ENCODE measurements at places on chromosomes 16 and 17.

- DNase-seq: no peak
These were observed 809 bp downstream of the PIRT start for GRCh38 chr17:10836966-10837590.

GRCh38 chr16:54076006-54076504 is 210.5 kb downstream of the IRX3 start:
- DNase-seq: no peak

DNA sequence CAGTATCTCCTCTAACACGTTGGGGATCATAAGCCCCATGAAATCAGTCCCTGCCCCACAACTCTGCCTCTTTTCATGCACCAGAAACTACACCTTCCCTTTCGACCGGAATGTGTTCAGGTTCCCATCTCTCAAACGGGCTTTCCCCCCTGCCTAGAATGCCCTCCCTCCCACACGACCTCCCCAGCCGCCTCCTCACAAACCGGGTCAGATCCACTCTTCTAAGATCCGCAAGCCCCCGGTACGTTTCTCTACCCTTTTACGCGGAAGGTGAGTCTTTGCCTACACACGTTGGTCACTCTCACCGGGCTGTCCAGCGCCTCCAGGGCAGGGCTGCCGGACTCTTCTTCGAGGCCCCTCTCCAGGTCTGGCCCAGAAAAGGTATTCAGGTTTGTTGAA is 708 bp downstream of the DHX33 start:
- DNase-seq: no peak

DNA sequence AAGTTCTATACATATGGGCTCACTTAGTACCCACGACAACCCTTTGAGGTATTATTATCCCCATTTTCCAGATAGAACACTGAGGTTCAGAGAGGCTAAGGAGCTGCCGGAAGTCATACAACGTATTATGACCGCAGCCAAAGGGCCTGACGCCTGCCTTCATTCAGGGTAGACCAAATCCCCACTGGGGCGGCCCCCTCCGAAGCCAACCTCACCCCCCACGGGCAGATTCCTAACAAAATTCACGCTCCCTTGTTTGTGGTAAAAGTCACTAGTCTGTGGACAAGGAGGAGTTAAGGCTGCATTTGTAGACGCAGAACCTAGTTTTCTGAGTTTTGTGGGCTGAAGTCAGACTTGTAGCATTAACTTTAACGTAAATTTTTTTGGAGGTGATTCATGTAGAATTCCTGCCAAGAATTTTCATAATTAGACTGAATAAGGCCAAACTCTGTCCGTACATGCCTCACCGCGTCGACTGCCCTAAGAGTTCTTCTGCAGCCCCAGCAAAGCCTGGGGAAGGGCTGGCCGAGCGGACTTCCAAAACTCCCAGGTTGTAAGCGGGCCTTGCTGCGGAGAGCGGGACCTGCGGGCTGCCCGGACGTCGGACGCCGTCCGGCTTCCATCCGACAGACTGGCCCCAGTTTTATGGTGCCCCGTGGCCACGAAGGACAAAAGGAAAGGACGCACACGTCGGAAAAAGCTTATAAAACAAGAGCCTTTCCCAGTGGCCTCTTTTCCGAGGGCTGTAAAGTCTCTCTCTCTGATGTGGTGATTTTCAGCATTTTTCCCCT is 75.7 kb downstream of the NXN start:
- no peak for DNase-seq

- no peak for DNase-seq
These were observed 23.8 kb downstream of the FAM222B start for GRCh38 chr17:28818819-28819221.

GRCh38 chr17:11943759-11944347 is 53.4 kb downstream of the ZNF18 start:
- DNase-seq: no peak

DNA sequence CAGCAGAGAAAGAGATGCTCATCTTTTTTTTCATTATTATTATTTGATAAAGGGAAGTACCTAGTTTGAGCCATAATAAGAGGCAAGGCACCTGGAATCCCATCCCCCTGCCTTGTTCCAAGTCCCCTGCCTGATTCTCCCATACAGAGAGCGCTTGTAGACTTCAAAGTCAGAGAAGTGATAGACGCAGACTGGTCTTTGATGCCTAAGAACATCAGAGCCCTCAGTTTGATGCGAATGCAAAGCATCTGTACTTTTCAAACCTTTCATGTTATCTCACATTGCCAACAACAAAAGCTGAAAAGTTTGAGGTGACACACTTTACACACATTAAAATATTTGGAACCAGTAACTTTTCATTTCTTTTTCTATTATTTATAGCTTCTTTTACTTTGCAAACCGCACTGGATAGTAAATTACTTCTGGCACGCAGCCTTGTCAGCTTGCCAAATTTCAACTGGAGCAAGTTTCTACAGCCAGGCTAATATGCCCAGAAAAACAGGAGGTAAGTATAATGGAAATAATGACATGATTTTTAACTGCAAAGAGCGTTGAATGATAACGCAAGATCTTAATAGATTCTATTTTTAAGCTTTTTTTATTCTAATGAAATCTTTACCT is 5.9 kb upstream of the UTP6 start:
- no peak for DNase-seq

GRCh38 chr17:74408815-74409214 is 23.1 kb upstream of the GPRC5C start:
- no peak for DNase-seq

DNA sequence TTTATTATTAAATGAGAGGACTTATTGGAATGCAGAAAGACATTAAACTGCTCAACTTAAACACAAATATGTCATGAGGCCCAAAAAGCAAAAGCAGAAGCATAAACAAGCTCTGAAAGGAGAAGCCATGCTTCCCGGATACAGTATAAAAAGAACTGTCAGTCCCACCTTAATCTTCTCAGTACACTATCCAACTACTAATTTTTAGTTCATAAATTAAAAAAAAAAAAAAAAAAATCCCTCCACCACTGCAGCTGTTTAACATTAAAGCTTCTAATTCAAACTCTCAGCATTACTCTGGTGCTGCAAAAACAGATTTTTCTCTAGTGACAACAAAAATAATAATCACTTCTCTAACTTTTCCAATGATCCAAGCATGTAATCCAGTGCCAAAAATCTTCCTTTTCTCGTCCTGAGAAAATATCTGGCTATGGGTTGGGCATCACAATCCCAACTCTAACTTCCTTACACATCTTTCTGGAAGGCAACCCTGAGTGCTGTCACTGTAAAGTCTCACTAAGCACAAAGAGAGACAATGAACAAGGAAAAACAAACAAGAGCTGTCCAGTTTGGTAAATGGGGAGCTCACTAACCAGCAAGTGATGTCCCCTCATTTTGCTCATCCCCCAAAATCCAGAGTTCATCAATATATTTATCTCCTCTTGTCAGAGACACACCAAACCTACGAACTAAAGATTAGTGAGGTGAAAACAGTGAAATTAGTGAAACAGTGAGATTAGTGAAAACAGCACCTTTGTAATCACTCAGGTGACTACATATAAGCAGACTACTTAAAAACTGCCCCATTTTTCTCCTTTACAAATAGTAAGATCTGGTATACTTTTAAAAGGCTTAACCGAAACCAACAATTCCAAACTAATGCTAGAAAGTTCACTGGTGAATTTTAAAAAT is 5.5 kb downstream of the USP32 start:
- DNase-seq: no peak

GRCh38 chr16:89971495-89972243 is 23.1 kb downstream of the DEF8 start:
- no peak for DNase-seq

- no peak for DNase-seq
These were observed 15.2 kb upstream of the HERPUD1 start for GRCh38 chr16:56916571-56917403.

DNA sequence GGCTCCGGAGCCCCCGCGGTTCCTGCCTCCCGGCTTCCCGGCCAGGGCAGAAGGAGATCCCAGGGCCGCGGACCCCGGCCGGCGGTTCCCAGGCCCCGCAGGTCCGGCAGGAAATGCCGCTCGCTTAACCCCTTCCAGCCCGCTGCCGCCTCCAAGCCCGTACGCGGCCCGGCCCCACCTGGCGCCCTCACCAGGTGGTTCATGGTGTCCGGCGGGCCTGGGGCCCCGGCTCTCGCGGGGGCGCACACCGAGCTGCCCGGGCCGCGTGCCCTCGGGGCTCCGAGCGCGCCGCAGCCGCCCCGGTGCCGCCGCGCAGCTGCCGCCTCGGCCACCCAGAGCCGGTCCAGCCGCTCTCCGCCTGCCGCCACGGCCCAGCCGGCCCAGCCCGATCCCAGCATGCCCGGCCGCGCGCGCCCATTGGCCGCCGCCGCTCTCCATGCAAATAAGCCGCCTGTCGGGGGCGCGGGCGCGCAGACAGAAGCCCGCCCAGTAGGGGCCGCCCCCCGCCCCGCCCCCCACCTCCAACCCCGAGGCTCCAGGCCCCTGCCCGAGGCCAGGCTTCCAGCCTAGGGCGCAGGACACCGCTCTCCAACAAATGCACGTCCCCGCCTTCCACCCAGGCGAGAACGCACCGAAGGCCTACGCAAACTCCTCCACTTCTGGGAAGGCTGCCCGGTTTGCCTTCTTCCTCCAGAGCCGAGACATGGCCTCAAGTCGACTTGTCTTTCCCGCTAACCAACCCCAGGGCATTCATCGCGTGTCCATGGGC is at the start of gene BCAR1:
Gene BCAR1 (minus strand): TSS at position 345 of the 769 bp plus-strand sequence. CDS start 142 bp downstream, at position 203.
- no peak for DNase-seq

DNA sequence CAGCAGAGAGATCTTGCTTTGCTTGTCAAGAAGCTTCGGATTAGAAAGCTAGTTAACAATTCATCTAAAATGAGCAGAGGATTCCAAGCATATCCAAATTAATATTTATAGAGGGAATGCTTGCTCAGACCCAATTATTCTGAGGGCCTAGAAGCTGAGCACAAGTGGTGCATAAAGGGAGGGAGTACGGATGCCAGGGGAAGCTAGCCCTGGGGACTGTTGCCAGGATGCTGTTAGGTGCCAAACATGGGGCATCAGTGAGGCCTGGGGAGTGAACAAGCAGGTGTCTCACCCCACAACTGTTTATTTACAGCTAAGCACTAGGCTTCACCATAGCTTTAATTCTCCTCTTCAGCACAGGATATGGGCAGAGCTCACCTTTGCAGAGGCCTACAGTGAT is 684.1 kb upstream of the C16orf82 start:
- DNase-seq: no peak

DNA sequence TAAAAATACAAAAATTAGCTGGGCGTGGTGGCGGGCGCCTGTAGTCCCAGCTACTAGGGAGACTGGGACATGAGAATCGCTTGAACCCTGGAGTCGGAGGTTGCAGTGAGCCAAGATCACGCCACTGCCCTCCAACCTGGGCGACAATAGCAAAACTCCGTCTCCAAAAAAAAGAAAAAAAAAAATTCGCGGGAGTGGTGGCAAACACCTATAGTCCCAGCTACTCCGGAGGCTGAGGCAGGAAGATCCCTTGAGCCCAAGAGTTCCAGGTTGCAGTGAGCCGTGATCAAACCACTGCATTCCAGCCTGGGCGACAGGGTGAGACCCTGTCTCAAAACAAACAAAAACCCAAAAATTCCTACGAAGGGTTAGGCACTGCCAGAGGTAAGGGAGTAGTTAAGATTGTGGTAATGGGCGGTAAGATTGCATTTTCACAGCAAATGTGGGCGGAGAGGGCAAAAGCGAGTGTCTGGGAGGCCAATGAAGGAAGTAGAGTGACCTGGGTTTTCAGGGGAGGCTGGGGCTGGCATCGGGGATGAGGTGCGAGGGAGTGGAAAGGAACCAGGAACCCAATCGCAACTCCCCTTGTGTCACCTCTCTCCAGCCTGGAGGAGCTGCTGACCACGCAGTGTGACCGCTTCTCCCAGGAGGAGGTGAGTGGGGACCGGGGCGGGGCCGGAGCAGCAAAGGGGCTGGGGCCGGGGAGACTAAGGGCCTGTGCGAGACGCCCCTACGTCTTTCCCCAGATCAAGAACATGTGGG is 2.6 kb downstream of the MYL11 start:
- DNase-seq: no peak

DNA sequence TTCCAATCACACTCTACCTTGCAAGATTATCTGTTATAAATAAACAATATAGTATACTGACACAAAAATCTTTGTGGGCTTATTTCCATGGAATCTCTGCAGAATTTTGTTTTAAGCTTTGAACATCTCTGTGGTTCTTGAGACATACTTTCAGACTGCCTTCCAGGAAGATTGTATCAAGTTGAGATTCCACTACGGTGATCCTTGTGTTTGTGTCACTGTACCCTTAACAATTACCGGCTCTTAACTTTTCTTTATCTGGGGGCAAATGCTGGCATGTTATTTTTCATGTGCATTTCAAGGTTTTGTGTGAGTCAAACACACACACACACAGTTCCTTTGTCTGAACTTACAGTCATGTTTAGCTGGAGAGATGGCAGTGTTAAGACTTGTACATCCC is 472.7 kb upstream of the HSBP1 start:
- no peak for DNase-seq

DNA sequence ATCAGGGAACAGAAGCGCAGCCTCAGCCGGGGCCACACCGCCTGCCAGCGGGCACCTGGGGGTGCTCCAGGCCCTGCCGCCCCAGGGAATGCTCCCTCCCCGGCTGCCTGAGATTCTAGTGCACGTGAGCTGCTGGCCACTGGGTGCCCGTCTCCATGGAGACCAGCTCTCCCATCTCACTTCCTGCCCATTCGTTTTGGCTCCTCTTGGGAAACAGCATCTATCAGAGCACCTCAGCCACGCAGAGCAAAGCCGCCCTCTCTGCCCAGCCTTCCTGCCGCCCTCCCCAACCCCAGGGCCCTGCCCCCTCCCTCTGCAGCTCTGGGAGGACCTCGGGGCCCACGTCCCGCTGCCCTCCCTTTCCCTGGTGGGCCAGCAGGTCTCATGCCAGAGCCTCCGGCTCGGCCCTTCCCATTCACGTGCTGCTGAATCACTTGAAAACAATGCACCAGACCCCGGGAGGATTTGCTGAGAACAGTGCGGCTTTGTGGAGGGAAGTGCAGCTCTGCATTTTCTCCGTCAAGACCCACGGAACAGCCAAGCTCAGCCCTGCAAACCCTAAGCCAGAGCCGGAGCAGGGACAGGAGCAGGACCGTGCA is 19.4 kb downstream of the CEP295NL start:
- no peak for DNase-seq

GRCh38 chr17:17725752-17726457 is 44.6 kb downstream of the RAI1 start:
- no peak for DNase-seq

DNA sequence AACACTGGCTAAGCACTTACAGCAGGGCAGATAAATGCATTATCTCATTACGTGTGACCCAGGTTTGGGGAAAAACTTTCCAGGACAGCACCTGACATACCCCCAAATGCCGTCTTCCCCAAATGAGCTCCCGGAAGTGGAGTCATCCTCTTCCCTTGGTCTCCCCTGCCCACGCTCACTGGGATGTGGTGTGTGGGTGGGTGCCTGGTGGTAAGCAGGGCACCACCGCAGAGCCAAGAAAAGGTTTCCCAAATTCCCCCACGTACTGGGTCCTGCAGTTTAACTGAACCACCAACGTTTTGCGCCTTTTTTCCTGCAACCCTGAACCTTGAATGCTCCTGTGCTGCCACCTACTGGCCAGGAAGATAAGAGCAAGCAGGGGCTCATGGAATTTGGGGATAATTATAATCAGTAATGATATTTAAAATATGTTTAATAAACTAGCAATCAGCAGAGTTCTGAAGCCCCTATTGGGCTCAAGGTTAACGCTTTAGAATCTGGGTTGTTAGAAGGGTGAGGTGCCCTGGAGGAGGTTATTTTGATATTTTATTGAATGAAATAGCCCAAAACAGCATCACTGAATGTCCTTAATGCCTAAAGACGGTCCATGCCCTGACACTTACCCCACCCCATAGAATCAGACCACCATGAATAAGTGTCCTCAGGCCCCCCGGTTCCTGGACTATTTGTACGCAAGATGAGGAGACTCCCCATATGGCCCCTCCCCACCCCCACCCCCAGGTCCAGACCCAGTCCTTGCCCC is 8.0 kb downstream of the SPPL2C start:
- no peak for DNase-seq
